EH (cell line): ENCODE measurements at places on chromosomes 4 and X.

DNA sequence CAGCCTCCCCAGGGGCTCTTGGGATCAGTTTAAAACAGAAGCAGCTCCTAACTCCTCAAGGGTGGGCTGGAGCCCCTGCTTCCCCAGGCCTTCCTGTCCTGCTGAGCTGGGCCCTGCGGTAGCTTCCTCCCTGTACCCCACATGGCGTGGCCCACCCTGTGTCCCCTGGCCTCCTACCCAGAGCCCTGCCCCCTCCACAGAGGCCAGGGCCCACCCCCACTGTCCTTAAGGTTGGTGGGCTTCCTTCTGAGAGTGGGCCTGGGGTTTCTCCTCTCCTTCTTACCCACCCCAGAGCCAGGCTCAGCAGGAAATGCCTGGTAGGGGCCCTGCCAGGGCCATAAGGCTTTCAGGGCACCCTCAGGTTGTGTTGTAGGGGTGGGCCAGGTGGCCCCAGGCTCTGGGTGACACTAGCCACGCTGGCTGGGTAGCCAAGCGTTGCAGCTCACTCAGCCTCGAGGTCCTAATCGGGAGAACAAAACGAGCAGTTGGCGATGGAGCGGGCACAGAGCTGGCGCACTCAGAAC is 11.6 kb downstream of the SH3BP2 start:
- no peak for DNase-seq

- no peak for DNase-seq
These were observed 30.1 kb downstream of the ZRSR2 start for GRCh38 chrX:15820106-15821073.

DNA sequence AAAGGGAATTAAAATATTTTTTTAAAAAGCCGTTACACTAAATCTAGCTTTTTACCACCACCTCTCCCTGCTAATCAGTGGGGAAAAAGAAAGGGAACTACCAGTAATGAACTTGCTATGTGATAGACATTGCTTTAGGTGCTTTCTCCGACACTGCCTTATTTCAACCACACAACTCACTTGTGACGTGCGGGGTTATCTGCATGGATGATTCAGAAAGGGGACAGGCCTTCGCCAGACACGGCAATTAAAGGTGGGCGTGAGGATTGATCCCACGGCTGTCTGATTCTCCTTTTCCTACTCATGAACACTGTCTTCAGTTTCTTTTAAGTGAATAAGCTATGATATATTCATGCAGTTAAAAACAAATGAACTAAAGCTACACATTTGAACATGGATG is 882 bp upstream of the CXCR3 start:
- no peak for DNase-seq

DNA sequence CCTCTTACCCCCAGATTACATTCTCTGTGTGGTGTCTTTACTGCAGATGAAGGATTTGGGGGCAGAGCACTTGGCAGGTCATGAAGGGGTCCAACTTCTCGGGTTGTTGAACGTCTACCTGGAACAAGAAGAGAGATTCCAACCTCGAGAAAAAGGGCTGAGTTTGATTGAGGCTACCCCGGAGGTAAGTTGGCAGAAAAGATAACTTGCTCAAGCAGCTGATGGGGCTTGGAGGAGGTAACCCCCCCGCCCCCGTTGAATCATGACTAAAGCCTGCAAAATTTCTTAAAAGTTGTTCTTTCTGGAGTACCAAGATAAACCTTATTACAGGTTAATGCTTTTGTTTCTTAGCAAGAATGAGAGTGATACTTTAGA is 1.5 kb downstream of the CCNG2 start:
- DNase-seq = peak; percentile 50

GRCh38 chrX:129125122-129125914 is 398.0 kb downstream of the SMARCA1 start:
- DNase-seq = no peak
